Epithelial cell of proximal tubule (primary cell): ENCODE measurements at places on chromosomes 7 and 10.

DNA sequence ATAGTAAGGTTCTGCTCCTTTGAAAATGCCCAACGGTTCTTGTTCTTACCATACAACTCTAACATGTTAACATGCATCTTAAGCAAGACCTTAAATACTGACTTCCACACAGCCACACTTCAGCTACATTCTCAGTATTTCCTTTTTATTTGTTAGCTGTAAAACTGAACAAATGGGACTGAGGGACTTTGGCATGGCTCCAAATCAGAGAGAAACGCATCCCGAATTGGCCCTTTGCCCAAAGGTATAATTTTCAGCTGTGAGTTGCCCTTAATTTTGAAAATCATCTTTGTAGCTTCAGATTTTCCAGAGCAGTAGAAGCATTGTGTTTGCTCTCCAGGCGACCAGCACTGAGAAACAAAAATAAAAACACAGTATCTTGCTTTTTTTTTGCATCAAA, 56.4 kb downstream of the NEUROD6 start:
- no peak for DNase-seq

DNA sequence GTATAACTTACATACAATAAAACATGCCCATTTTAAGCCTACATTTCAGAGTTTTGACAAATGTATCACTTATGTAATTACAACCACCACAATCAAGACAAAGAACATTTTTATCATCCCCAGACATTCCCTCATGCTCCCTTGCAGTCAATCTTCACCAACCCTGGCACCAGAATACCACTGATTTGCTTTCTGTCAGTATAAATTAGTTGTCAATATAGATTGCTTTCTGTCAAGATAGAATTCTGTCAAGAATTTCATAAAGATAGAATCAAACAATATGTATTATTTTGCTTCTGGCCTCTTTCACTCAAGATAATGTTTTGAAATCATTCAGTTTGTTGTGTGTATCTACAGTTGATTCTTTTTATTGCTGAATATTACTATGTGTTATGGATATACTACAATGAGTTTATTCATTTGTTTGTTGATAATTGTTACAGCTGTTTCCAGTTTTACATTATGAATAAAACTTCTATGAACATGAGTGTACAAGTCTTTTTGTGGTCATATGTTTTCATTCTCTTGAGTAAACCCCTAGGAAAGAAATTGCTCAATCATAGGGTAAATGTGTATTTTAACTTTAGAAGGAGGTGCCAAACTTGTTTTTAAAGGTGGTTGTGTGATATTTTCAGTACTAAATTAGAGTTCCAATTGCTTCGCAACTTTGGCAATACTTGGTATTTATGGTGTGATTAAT, 56.9 kb downstream of the IFIT5 start:
- no peak for DNase-seq

DNA sequence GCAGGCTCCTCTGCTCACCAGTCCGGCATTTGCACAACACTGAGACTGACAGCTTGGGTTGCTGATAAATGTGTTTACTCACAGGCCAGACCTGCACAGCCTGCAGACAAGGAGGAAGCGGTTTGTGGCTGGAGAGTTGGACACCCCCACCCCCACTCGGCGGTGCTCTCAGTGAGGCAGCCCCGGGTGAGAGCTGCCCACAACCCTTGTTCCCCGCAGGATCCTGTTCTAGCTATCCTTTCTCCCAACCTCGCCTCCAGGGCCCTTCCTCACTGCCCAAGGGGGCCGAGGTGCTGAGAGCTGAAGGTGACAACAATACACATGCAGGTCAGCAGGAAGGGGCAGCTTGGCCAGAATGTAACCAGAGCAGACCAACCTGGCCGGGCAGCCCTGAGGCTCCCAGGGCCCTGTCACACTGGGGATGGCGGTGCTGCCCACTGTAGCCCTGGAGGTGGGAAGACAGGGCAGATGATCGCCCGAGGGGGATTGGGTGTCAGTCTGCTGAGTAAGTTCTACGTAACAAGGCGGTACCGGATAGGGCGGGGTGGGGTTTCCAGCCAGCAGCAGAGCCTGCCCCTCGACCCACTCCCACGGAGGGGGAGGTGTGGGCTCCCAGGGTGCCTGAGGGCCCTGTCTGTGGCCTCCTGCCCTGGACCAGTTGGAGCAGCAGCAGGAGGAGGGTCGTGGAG, 2.1 kb upstream of the ADAM8 start:
- no peak for DNase-seq

DNA sequence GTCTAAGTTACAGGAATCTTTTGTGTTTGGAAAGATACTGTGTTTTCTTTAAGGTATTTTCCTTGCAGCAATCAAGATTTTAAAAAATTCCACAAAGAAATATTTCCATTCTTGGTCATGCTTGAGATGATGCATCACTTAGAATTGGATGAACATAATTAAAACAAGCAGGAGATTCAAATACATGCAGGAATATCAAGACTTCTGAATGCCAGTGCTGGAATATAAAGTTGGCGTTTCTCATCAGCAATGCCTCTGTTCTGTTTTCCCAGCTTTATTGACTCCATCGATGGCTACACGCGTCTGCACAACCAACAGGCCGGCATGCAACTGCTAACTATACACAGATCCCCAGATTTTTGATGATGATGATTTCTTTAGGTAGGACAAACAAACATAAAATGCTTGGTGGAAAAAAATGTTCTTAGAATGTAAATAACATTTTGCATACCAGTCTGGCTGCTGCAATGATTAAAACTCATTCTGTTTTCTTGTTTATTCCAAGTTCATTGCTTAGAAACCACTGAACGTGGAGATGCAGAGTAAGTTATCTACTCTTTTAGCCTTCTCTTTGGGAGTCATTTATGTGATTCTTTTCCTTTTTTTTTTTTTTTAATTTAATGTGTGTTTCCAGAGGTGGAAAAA, 91.3 kb upstream of the FAM171A1 start:
- no peak for DNase-seq

- DNase-seq = no peak
Observed at GRCh38 chr10:83289373-83289772, 849.9 kb upstream of the GHITM start.

DNA sequence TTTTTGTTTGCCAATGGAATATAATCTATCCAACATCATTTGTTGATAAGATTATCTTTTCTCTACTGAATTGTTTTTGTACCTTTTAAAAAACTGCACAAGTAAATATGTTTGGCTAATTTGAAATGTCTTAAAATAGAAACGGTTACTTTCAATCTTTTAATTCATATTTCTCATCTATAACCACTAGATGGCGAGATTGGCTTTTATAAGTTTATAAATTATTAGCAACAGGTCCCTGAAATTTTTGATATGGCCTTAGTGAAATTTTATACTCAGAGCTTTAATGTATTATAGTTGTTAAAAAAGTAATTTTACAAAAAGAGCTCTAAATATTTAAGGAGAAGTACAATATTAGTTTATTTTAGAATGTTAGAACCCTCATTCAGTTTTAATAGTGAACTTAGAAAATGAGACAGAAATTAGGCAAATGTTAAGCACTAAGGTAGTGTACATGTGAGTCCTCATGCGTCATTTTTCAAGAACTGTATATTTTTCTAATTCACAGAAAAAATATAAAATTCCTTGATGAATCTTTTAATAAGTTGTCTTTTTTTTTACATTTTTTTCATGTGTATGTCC, 592.5 kb downstream of the ARL4A start:
- no peak for DNase-seq

- peak; percentile 18 for DNase-seq
Observed at GRCh38 chr10:59337201-59337652, 25.1 kb downstream of the FAM13C start.
